ENCODE measurements at places on chromosomes 11 and 22.

DNA sequence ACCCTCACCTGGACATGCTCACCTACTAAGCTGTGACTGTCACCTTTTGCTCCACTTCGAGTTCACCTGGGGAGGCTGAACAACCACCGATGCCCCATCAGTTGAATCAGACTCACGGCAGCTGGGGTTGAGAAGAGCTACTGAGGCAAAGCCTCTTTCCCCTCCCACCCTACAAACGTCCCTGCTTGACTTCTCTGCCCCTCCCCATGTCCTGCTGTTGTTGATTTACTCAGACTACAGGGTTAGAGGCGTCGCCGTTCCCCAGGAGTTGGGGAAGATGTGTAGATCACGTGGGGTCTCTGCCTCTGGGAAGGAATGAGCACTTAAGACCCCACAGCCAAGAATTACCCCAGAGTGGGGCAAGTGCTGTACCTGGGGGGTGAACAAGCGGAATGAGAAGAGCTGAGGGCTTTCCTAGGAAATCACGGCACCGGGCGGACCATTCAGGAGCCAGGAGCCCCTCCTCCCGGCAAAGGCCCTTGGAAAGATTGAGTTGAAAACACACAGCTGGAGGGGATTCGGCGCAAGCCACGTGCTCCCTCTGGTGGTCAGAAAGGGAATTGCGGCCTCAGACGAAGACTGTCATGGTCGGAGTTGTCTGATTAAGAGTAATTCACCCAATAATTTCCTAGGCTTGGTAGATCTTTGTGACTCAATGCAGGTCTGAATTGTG lies 7.0 kb downstream of the FXYD2 start:
- DNase-seq: peak; percentile 88

- DNase-seq: no peak
Observed at GRCh38 chr11:37946155-37946766, 1348.2 kb upstream of the RAG2 start.

GRCh38 chr11:1271927-1272326 lies 37.5 kb downstream of the TOLLIP start:
- no peak for DNase-seq

DNA sequence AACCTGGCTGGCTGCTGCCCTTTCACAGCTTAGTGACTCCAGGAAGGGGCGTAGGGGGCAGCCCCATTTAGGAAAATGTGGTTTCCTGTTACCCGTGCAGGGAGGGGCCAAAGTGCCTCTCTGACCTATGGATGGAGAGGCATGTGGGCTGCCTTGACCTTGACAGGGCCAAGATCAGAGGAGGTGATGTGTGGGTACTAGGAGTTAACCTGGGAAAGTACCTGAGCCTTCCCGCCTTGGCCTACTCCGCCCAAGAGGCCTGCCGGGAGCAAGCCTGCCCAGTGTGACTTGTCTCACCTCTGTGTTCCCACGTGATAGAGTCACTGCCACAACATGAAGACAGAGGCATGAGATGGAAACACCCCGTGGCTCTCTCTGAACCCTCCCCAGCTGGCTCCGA lies 33.4 kb downstream of the GRAMD4 start:
- no peak for DNase-seq

DNA sequence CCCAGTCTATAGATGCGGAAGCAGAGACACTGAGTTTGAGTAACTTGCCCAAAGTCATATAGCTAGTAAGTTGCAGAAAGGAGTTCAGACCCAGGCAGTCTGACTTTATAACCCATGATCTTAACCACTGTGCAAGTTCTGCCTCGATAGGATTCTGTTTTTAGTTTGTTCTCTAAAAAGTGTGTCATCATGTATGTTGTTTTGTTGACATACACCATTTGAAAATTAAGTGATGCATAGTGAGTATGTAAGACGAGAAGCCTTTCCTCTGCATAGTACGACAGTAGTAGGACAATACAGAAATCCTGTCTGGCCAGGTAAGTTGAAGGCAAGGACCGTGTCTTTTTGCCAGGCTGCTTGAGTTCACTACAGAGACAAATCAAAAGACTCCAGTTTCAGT lies 3.3 kb downstream of the ZC3H12C start:
- DNase-seq: no peak

DNA sequence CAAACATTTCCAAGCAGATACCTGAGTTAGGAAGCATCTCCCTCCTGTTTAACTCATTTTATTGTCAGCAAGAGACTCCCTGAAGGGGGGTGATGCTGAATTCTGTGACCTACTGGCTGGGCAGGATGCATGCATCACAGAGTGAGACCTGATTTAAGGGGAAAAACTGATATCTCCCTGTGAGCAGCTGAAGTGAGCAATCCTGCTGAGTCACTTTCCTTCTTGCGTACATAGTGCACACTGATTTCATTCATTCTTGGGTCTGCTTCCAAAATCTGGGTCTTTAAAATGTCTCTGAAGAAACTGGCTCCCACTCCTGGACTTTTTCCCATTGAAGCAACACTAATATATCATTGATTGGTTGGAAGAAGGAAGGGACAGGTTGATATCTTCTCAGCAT lies 23.3 kb downstream of the P4HA3 start:
- no peak for DNase-seq

DNA sequence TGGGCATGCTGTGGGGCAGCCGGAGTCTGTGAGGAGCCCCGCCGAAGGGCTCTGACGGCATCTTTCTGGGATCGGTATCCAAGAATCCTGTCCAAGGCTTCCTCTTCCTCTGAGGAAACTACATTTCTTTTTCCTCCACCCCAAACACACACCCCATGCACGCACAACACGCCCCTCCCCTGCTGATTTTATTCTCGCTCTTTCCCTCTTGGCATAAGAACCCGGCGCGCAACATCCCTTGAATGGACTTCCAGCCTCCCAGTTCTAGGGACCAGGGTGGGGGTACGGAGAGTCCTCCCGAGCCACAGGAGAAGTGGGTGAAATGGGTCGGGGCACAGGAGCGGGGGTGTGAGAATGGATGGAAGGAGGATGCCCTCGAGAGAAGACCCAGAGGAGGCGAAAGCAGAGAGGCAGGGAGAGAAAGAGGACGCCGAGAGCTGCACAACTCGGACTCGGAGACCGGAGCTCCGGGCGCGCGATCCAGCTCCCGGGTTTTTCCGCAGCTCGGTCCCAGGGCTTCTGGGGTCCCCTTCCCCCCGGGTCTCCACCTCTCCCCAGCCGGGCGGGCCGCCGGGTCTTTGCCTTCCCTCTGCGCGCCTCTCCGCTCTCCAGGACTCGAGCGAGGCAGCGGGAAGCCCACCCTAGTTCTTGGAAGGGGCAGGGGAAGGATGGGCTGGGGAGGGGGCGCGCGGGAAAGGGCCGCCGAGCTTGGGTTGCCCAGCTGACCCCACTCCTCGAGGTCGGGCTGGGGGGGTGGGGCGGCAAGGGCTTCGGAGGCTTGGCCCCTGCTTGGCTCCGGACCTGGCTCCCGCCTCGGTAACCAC lies 1.5 kb upstream of the LARGE1 start:
- no peak for DNase-seq

Data from stimulated activated CD4-positive, alpha-beta T cell treated with anti-CD3 and anti-CD28 coated beads, Interleukin-1b, Interleukin-23, amount 100 ng/mL, for 1 hour (primary cell).